ENCODE measurements at places on chromosomes 2 and 18.
A peak's percentile ranks its signal among the peaks of the same experiment; 100 is the strongest.

DNA sequence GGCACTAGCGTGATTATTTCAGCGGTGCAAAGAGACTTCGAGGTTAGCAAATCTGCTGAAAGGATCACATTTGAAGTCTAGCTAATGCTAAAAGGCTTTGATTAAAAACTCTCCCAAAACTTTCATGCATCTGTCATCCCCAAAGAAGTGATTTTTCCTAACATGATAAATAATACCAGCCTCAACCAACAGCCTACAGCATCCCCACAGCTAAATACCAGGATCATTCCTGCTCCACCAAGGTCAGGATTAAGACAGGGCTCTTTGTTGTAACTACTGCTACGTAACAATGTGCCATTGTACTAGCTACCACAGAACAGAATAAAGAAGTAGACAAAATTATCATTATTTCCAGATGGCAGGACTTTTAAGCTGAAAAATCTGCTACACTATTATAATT is 1.6 kb downstream of the OR6B3 start:
- no peak for DNase-seq

DNA sequence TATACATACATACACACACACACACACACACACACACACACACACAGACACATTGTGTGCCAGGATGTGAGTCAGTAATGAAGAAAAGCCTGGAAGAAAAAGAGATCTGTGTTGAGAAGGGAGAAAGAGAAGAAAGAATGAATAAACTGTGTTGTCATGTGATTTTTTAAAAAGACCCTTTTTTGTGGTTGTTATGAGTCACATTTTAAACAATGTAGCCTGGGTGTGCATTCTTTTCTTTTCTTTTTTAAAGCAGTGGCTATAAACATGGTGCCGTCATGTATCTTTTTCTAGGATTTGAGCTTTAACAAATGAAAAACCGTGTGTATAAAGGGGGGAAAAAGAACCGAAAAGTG is 87.2 kb downstream of the NRP2 start:
- DNase-seq: no peak

DNA sequence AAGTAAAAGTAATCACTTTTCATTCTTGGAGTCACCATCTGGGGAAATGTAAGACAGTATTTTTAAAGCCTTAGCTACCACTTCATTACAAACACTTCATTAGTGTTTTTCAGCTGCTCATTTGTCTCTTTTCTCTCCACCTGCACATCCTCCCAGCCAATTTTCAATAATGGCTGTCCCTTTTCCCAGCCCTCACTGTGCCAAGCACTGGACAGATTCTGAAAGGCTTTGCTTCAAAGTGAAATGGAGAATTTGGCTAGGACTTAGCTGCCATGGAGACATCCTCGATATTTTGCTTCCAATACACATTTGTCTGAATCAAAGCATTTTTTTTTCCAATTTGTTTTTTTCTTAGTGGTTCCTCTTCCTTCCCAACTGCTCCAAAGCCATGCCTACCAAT is 272.4 kb upstream of the NRXN1 start:
- DNase-seq: no peak

- DNase-seq: peak; percentile 60
Observed at GRCh38 chr2:238811293-238811692, 36.6 kb upstream of the TWIST2 start.

GRCh38 chr2:127661949-127662510 is 13.3 kb downstream of the LIMS2 start:
- peak; percentile 54 for DNase-seq

DNA sequence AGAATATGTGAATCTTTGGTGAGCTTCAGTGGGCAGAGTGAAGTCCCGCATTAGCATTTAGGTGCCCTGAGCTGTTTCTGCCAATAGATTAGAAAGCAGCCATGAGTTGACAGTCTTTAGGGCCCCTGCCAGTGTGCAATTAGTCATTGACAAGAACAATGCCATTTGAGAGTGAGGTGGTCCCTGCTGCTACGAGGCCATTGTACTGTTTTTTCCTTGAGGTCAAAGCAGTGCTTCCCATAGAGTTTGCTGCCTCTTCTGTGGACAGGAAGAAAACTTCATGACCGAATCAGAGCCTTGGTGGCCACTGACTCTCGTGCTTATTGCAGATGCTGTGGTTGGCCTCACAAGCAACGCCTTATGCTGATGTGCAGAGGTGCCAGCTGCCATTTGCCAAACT is 102.7 kb downstream of the SH3BP4 start:
- DNase-seq: no peak

DNA sequence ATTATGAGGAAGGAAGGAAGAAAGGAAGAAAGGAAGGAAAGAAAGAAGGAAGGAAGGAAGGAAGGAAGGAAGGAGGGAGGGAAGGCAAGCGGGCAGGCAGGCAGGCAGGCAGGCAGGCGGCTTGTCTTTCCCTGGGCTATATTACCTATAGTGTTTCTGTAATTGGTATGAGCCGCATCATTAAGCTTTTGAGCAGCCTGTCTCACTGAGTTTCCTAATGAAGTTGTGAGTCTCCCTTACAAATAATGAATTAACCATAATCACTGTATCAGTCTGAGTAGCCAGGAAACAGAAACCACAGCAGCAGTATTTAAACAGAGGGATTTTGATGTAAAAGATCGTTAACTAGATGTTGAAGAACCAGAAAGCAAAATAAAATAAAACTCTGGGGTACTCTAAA is 11.8 kb upstream of the SULT1C3 start:
- no peak for DNase-seq

DNA sequence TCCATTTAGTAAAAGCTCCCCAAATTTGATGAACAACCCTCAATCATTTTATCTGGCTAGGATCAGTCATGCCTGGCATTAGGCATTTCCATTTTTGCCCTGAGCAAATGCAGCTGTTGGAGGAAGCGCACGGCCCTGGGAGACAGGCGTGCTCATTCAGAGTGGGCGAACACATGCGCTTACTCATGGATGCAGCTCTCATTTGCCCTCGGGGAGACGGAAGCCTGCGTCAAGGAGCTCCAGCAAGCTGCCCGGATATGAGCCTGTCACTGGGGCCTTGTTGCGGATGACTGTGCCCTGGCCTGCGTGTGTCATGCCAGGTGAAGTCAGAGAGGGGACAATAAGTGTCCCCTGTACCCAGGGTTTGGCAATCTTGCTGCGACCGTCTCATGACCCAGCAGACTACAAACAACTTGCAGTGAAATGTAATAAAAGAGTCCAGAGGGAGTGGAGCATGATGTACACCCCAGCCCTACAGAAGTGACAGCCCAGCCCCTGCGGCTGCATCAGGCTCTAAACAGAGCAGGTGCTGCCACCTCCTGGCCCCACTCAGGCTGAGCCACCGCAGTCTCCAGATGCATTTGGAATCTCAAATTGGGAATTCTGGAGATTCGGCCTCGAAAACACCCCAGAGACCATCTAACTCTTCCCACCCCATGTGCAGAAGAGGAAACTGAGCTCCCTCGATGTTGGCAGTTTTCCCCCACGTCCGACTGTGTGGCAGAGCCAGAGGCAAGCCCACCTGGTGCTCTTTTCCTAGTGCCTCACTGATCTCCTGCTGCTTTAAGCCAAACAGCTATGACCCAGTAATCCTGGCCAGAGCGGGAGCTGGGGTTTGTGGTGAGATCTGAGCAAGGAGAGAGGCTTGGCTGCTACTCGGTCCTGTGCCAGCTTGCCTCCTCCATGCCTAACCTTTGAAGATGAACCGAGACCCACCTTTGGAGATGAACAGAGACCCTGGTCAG is 105.0 kb upstream of the ALK start:
- peak; percentile 75 for DNase-seq
